ENCODE measurements at places on chromosomes 2 and 18.

GRCh38 chr2:60597346-60597745 is 43.9 kb upstream of the BCL11A start:
- no peak for DNase-seq

GRCh38 chr2:142825861-142826260 is 51.6 kb upstream of the KYNU start:
- peak; percentile 35 for DNase-seq

- DNase-seq: no peak
These were observed 6.2 kb upstream of the PLCL1 start for GRCh38 chr2:197798187-197798586.

DNA sequence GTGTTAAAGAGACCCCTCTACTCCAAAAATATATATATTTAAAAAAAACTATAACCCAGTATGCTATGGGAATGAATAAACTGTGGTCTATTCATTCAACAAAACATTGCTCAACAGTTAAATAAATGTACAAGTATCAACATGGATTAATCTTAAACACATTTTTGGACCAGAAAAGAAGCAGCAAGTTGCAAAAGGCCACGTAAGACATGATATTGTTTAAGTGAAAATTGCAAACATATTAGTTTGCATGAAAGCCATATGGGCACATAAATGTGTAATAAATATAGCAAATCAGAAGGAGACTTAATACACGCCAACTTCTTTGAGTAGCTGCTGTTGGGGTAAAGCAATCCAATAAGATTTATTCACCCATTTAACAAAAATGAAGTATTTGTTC is 321.5 kb downstream of the FBXO15 start:
- DNase-seq: no peak

- DNase-seq: no peak
These were observed 79.5 kb downstream of the ITGA4 start for GRCh38 chr2:181536730-181537129.

- no peak for DNase-seq
These were observed 68.0 kb downstream of the MAPK4 start for GRCh38 chr18:50627594-50628532.

DNA sequence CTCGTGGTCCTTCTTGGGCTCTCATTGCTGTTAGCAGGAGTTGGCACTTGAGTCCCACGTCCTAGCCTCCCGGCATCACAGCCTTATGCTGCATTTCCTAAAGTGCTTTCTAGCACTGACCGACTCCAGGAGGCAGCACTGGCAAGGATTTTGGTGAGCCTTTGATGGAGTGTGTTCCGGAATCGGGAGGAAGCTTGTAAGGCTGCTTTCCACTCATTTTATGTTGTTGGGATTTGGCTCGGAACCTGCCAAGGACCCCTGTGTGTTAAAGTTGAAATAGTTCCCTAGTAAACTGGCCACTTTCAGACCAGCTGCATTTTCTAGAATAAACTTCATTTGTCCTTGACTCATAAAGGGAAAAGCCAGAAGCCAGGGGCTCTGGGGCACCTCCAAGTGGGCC is 88.9 kb downstream of the AGAP1 start:
- no peak for DNase-seq

GRCh38 chr2:2902547-2903281 is 474.9 kb downstream of the EIPR1 start:
- DNase-seq: no peak

DNA sequence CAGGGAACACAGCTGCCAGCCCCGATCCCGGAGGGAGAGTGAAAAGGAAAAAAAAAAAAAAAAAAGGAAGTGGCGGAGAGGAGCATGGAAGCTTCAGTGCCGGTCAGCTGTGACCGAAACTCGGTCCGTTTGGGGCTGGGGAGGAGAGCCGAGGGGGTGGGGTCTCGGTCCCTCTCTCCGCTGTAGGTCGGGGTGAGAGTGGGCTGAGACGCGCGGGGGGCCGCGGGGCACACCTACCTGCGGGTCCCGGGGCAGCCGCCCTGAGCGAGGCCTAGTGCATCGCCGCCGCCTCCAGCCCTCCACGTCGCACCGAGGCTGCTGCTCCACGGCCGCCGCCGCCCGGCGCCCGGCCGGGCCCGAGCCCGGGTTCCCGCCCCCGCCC is 536 bp downstream of the VPS54 start:
- DNase-seq: peak; percentile 63

- DNase-seq: no peak
These were observed 70.7 kb downstream of the HDAC4 start for GRCh38 chr2:239329972-239330572.

- no peak for DNase-seq
These were observed 39.6 kb downstream of the DOCK10 start for GRCh38 chr2:225002656-225003045.

GRCh38 chr2:86319700-86320580 is 17.5 kb downstream of the REEP1 start:
- DNase-seq: no peak

GRCh38 chr2:26345283-26345544 is 729 bp upstream of the SELENOI start:
- no peak for DNase-seq

- DNase-seq: no peak
These were observed at the start of gene FAM110C for GRCh38 chr2:46471-47345. TSS of gene FAM110C (minus strand) at chr2:46505. CDS start at chr2:46385, 120 bp downstream.

DNA sequence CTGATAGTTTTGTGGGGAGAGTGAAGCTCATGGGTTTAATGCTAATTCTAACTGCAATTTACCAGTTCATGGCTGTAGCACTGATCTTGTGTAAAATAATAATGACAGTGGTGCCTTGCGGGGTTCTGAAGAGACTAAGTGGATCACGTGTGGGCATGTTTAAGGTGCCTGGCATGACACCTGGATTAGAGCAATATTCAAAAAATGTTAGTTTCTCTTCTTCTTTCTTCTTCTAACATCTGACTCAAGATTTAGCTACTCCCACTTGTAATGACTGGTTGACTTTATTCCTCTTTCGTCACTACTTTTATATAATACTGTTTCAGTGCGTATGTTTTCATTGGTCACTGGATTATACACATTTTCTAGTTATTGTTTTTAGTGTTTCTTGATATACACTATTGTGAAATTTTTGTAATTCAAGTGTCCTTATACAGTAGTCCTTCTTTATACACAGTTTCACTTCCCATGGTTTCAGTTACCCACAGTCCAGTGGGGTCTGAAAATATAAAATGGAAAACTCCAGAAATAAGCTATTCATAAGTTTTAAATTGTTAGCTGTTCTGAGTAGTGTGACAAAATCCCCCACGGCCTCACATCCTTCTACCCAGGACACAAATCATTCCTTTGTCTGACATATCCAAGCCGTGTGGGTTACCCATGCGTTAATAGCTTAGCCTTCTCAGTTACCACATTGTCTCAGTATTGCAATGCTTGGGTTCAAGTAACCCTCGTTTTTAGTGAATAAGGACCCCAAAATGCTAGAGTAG is 662.2 kb upstream of the CNTNAP5 start:
- DNase-seq: no peak

DNA sequence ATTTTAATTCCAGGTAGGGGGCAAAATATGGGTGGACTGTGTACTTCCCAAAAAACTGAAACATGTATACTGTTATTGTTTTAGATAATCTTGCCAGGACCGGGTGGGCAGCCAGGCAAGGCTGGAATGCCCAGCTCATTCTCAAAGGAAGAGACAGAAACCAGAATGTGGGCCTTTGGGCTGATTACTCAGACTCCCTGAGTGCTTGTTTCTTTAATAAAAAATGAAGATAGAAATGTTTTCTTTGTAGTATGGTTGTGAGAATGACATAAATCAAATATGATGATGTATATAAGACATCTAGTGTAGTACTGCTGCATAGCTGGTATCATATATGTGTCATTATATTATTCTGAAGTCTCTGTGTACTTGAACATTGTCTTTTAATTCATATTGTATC is 231.6 kb upstream of the NT5C1B start:
- no peak for DNase-seq

DNA sequence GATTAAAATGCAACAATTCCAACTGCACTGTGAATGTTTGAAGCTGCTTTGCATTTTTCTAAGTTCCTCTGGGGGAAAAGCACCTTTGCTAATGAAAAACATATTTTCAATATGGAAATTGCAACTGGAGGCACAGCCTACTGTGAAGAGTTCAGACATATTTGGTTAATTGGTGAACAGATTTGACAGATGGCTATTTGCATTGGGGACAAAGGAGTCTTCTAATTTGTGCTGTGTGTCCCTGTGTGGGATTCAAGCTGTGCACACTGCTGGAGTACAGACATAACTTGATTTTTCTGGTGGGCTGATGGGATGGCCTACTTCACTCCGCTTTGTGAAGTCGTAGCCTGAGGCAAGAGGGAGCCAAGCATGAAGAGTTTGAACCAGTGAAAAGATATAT is 40.7 kb upstream of the ARHGAP25 start:
- no peak for DNase-seq

GRCh38 chr18:10065296-10065695 is 151.5 kb downstream of the VAPA start:
- no peak for DNase-seq

DNA sequence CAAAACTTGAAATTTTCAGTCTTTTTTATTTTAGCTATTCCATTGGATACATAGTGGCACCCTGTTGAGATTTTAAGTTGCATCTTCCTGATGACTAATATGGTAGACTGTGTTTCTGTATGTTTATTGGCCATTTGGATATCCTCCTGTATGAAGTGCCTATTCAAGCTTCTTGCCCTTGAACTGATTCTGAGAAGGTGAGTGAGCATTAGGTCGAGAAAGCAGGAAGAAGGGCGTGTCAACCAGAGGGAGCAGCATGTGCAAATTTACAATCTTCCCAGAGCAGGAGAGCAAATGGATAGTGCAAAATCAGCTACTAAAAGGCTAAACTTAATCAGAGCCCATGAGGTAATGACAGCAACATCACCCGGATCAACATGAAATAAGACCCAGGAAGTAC is 8.6 kb downstream of the INPP1 start:
- no peak for DNase-seq

GRCh38 chr2:46701152-46701551 is 214.5 kb downstream of the MCFD2 start:
- DNase-seq: no peak

GRCh38 chr2:99555404-99555803 is 65.6 kb upstream of the REV1 start:
- peak; percentile 73 for DNase-seq

GRCh38 chr18:40469316-40469715 is 1485.7 kb upstream of the PIK3C3 start:
- DNase-seq: no peak

- no peak for DNase-seq
These were observed 7.2 kb upstream of the CCNT2 start for GRCh38 chr2:134911400-134911785.

- DNase-seq: no peak
These were observed 116.8 kb upstream of the PKDCC start for GRCh38 chr2:41930807-41931566.

DNA sequence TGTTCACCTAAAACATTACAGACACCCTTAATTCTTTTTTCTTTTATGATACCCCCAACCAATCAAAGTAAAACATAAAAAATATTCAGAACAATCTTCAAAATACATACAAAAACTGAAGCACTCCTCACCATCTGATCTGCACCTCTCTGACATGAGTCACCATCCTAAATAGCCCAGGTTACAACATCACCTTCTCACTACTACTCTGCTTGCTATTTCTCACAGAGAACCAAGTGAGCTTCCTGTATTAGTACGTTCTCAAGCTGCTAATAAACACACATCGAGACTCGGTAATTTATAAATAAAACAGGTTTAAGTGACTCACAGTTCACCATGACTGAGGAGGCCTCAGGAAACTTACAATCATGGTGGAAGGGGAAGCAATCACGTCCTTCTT is 183.5 kb downstream of the CBLN2 start:
- no peak for DNase-seq

DNA sequence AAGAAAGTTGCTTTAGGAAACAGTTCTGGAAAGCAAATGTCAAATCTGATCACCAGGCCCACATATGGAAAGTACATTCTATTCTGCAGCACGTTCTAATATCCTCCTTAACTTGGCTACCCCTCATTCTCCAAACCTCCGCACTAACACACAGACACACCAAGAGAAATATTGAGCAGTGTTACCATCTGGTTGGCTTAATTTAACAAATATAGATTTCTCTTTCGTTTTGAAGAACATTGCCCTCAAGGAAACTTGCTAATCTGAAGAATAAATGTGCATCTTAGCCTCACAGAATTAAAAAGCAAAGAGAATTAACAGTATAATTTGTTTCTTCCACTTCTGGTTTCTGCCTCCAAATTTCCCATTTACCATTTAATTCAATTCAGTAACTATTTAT is 72.8 kb upstream of the TTC39C start:
- DNase-seq: no peak

- DNase-seq: no peak
These were observed 168.3 kb downstream of the PRPF40A start for GRCh38 chr2:152548996-152549395.

DNA sequence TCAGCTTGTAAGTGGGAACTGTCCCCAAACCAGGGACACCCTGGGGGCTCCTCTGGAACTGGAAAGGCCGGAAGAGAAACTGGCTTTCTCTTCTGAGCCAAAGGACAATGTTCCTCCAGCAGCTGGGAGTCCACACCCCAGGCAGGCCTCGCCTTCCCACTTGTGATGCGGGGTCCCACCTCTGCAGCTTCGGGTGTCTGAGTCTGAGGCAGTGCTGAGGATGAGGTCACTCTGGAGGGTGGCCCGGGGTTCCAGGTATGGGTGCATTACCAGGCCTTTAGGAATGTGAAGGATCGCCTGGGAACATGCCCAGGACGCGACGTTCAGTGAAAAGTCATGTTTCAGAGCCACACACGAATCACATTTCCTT is 18.2 kb upstream of the BOK start:
- no peak for DNase-seq

DNA sequence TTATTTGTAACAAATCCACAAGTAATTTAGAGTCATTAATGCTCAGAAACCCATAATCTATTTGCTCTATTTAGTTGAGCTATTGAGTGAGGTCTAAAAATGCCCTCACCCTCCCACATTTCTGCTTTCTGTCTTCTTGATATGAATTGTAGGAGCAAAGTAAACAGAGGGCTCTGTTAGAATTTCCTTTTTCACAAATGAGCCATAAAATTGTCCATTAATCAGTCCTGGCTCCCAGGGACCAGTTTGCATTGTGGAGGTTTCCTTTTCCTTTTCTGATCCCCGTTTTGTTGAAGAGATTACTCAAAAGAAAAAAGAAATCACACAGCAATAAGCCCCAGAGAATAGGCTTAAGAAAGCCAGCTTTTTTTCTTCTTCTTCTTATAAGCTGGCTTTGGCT is 476.7 kb downstream of the EPHA4 start:
- DNase-seq: no peak

GRCh38 chr2:191758518-191759507 is 80.9 kb downstream of the NABP1 start:
- peak; percentile 87 for DNase-seq

GRCh38 chr2:70948337-70949003 is 12.8 kb downstream of the ATP6V1B1 start:
- peak; percentile 87 for DNase-seq

GRCh38 chr2:65708086-65708485 is 275.7 kb upstream of the SPRED2 start:
- no peak for DNase-seq

GRCh38 chr18:36769611-36770314 is 59.0 kb downstream of the TPGS2 start:
- DNase-seq: no peak

GRCh38 chr2:34004936-34005335 is 405.8 kb upstream of the FAM98A start:
- DNase-seq: no peak

Measured in suppressor macrophage treated with lipopolysaccharide for 1 hour (primary cell).